ENCODE measurements at places on chromosomes 7 and 10.

GRCh38 chr7:28629216-28629842 lies 217.0 kb downstream of the CREB5 start:
- DNase-seq: no peak

DNA sequence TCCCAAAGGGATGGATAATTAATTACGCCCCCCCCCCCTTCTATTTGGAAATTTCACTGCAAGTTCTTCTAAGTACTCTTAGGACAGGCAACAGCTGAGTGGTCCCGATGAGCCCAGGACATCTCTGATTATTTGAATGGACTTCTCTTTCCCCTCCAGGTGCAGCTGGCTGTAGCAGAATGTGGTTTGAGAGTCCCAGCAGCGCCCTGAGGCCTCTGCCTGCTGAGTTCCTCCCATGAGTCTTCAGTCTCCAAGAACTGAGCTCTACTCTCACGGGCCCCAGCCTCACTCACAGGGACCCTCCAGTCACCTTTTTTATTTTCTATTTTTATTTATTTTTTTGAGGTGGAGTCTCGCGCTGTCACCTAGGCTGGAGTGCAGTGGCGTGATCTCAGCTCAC lies 63.6 kb upstream of the SFMBT2 start:
- no peak for DNase-seq

- no peak for DNase-seq
Measured at GRCh38 chr10:3865565-3865964, 80.6 kb upstream of the KLF6 start.

- DNase-seq: no peak
Measured at GRCh38 chr10:13633689-13634088, 46.9 kb downstream of the PRPF18 start.

DNA sequence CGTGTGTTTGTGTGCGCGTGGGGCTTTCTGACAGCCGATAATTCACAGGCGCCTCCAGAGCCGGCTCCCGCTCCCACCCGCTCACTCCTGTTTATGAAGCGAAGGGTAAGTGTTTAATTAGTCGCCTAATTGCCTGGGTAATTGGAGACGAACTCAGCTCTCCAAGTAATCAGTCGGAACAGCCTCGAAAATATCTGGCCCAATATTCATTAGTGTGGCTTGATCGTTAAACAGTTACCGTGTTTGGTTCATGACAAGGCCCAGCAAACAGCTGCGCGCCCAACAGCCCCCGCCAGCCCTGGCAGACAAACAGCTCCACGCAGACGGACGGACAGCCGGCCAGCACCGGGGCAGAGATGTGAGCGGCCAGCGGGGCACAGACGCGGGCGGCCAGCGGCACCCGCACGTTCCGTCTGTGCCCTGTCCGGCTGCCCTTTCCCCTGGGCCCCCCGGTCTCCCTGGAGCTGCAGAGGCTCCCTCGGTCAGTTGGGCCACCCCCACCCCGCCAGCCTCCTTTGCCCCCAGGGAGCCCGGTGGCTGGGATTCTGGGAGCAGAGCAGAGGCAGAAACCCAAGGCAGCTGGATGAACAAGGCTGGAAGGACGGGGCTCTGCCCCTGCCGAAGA lies 98.2 kb downstream of the UNCX start:
- DNase-seq: no peak

GRCh38 chr7:137069249-137069963 lies 201.0 kb downstream of the CHRM2 start:
- DNase-seq: no peak

GRCh38 chr7:24555719-24556118 lies 17.5 kb upstream of the PALS2 start:
- DNase-seq: no peak

- DNase-seq: no peak
Measured at GRCh38 chr7:84629640-84630318, 435.2 kb upstream of the SEMA3A start.

- DNase-seq: no peak
Measured at GRCh38 chr7:122691569-122692235, 7.2 kb downstream of the RNF133 start.

GRCh38 chr7:91165846-91166230 lies 98.4 kb upstream of the FZD1 start:
- DNase-seq: no peak
